ENCODE measurements at places on chromosomes 6 and 20.

DNA sequence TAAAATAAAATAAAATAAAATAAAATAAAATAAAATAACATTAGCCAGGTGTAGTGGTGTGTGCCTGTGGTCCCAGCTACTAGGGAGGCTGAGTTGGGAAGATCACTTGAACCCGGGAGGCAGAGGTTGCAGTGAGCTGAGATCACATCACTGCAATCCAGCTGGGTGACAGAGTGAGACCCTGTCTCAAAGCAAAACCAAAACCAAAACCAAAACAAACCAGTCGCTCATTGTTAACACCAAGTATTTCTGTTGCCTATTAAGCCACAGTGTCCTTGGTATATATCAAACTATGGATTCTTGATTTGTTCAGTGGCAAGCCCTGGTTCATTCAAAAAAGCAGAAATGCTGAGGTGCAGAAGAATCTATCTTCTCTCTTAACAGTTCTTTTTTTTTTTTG lies 65.7 kb downstream of the PYGB start:
- no peak for DNase-seq

- DNase-seq, result no peak
These were observed 937.4 kb upstream of the GJE1 start for GRCh38 chr6:141195251-141195832.

DNA sequence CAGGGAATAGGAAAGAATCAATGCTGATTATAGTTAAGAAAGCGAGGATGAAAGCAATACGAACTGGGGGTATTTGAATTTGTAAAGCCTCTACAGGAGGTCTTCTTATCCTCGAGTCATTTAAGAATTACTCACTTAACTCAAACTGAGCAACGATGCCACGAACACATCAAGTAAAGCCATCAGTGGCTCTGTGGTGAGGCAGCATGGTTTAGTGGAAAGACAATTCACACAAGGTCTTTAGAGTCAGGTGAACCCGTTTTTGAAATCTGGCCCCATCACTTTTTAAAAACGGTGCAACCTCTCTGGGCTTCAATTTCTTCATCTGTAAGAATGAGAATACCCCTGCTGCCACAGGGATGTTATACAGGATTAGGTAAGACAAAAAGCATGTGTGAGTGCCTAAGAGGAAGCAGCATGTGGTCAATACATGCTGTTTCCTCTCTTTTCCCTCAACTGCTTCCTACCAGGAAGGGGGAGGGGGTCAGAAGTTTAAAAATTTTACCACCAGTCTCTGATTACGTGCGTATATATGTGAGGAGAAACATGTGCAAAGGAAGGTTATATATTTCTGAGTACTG lies 162.0 kb downstream of the BTBD9 start:
- no peak for DNase-seq

- no peak for DNase-seq
These were observed 199.9 kb downstream of the CD83 start for GRCh38 chr6:14317387-14317970.

DNA sequence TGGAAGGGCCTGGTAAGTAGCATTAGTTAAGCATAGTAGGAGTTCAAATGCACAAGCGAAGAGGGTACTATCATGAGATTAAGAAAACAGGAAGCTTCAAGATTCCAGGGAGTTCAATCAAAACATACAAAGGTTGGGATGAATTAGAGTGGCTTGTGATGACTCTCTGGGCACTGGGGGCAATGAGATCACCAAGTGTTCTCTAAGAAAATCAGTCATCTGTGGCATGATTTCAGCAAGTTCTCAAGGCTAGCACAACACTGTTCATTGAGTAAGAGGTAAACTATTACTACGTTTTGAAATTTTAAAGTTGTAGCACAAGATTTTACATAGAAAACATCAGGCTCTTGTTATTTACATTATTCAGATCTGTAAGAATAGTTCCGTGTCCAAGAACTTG lies 139.7 kb upstream of the FLRT3 start:
- peak; percentile 91 for DNase-seq

DNA sequence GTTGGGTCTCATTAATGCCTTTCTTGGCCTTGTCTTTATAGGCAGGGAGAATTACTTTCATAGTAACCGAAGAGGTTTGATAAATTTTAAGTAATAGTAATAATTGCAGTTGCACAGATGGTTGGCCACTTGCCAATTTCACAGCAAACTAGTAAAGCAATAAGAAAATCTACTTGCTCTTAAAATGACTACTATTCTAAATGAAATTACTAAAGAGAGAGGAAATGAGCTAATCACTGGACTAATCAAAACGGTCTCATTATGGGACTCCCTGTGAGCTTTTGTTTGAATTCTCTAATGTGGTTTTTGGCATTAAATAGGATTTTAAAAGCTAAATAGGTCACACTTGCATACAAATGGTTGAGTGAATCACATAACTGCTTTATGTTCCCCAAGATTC lies 227.4 kb upstream of the PLN start:
- DNase-seq, result no peak

DNA sequence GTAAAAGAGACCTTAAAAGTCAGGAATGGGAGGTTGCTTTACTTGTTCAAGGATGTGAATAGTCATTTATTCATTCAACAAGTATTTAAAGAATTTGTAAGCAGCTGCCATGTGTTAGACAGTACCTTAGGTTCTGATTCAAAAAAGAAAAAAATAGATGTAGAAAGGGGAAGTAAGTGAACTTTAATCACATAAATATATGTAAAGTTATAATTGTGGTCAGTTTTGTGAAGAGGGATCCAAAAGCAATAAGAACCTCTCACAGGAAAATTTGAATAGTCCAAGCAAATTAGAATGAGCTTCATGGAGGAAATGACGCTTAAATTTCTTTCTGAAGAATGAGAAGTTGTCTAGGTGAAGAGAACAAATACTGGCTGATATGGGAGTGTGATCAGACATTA lies 596.1 kb upstream of the CITED2 start:
- peak; percentile 69 for DNase-seq

GRCh38 chr20:36202891-36203338 lies 33.4 kb upstream of the AAR2 start:
- peak; percentile 68 for DNase-seq

DNA sequence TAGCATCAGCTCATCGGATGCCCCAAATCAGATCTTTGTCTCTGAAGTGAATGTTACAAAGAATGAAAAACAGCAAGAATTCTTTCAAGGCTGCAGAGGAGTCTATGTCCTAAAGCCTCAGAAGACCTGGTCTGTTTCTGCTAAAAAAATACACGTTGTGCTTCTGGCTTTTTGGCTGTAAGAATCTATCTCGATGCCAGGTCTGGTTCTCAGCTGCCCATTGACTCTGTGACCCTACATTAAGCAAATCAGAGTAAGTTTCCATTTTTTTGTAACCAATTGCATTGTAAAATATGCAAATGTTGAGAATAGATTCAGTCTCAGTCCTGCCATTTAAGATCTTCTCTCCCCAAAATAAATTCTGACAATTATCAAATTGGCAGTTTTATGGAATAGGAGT lies 705.4 kb downstream of the RFPL4B start:
- no peak for DNase-seq

DNA sequence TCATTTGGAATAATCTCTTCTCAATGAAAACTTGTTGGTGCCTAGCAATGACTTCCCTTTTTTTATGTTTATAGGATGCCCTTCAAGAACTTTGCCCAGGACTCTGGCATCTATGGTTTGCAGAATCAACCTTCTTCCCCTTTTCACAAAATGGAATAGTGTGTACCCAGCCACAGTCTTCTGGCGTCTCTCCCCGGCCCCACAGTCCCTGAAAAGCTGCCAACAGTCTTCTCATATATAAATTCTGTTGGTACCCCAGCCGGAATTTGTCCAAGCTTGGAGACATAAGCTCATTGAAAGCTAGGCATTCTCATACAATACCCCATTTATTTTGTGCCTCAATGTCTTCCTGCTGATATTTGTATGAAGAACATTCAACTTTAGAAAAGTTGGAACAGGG lies 26.4 kb upstream of the MCM3 start:
- no peak for DNase-seq

DNA sequence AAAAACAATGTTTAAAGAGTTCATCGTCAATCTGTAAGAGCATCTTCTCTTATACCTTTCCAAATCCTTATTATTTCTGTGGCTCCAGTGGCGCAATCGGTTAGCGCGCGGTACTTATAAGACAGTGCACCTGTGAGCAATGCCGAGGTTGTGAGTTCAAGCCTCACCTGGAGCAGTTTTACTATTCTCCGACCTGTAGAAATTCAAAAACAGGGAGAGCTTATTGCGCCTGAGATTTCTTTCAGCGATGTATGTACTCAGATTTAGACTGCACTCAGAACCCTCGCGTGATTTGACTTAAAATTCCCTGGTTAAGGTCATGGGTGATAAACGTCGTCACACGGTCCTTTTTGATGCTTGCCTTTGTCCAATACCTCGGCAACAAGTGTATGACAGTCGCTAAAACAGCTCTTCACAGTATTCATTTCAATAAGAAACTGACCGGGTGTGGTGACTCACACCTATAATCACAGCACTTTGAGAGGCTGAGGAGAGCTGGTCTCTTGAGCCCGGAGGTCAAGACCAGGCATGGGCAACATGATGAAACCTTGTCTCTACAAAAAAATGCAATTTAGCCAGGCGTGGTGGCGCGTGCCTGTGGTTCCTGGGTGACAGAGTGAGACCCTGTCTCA lies 11.9 kb downstream of the GPX5 start:
- no peak for DNase-seq

GRCh38 chr6:36809941-36810803 lies 29.1 kb downstream of the CPNE5 start:
- no peak for DNase-seq

DNA sequence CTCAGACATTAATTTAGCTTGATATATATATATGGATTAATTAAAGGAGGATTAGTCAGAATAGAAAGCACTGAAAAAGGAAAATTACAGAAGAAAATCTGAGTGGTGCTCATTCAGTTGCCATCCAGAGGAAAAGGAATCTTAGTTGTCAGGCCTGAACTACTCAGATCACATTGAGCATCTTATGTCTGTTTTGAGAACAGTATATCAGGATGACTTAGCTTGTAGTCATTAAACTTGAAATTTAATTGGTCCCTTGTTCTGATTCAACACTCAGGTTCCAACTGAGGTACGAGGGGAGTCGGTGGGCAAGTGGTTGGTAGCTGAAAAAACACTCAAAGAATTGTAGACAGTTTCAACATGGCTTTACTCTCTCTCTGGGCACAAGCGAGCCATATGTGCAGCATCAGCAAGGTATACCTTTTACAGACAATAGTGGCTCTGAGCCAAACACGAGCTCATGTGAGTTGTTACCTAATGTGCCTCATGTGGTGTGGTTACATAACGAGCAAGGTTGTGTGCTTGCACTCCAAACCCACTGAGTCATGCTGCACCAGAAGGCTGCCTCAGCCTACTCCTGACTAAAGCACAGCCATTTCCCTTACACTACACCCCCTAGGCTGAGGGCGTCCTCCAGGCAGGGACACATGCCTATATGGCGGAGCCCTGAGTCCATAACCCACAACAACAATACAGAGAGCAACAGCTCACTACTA lies 73.0 kb upstream of the HMGN3 start:
- peak; percentile 10 for DNase-seq

DNA sequence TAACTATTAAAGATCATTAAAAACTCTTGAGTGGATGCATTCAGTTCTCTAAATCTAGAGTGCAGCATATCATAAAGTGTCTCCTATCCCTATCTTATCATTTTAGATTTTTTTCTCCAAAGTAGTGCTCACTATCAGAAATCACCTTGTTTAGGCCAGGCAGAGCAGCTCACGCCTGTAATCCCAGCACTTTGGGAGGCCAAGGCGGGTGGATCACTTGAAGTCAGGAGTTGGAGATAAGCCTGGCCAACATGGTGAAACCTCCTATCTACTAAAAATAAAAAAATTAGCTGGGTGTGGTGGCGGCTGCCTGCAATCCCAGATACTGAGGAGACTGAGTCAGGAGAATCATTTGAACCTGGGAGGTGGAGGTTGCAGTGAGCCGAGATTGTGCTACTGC lies 368.9 kb downstream of the PRKN start:
- DNase-seq, result no peak

DNA sequence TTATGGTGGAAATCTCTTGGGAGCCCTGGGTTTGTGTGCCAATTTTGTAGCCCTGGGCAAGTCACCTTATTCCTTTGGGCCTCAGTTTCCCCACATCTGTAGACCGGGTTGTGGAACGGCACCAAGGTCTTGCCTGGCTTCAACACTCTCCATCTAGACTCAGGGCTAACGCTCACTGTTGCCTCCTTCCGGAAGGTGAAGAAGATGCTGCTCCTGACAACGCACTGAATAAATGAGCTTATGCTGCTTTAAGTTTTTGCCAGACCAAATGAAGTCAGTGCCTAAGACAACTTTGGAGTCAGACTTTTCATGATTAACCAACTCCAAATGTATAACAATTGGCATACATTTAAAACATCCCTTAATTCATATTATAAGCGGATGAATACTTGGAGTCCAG lies 53.1 kb downstream of the PSMG4 start:
- DNase-seq, result no peak

- DNase-seq, result no peak
These were observed 27.9 kb upstream of the DSP start for GRCh38 chr6:7513529-7513928.

GRCh38 chr20:50913690-50914375 lies 17.4 kb downstream of the ADNP start:
- DNase-seq, result peak; percentile 80

DNA sequence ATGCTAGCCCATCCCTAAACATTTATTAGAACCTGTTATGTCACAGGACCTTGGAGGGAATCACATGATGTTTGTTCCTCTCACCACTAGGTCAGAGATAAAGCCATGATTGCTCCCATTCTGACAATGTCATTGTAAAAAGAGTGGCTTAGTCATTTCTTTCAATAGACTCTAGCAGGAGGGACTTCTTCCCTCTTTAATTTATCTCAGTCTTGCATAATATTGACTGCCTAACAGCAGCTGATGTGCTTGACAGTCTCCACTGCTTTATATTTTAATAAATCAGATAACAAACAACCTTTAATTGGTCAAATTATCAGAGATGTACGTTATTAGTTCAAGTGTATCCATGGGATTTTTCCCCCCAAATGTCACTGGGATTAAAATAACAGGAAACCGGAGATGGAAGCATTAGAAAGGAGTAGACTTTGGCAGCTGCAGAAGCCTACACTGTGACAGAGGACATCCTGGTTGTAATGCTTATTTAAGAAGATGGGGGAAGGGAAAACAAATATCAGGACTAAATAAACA lies 39.6 kb downstream of the LAMA4 start:
- DNase-seq, result peak; percentile 51

GRCh38 chr20:25288291-25289181 lies 40.7 kb downstream of the PYGB start:
- DNase-seq, result no peak

GRCh38 chr6:144481527-144481926 lies 196.4 kb downstream of the UTRN start:
- DNase-seq, result no peak

Measured in LHCN-M2 (cell line).